ENCODE measurements at places on chromosomes 12 and 14. TPM values are rescaled to one million over a fixed set of nuclear protein-coding genes. Genes with fewer than 3 reads are reported as not detected.

DNA sequence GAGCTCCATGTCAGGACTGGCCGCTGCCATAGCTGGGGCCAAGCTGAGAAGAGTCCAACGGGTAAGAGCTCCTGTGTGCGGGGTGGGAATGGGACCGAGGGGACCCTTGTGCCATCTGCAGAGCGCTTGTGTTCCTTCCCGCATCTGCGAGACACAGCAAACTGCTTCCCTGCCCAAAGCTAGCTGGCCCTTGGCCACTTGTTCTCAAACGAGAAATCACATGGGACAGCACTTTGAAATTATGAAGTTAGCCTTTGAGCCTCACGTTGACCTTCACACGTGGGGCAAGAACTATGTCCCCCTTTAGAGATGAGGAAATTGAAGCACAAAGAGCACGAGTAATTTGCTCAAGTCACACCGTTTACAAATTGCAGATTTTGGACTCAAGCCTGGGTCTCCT is 30.8 kb downstream of the DEGS2 start:
- no peak for DNase-seq

DNA sequence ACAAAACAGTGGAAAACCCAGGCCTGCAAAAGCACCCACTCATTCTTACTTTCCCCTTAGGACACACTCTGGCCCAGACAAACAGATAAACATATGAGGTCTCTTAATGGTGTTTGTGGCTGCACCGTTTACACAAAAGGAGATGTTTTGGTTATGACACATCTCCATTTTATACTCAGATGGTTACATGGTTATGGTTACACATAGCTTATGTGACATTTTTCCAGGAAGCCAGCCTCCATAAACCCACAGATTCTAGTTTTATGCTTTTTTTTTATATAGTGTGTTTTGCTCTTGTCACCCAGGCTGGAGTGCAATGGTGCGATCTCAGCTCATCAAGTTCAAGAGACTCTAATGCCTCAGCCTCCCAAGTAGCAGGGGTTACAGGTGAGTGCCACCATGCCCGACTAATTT is 3.5 kb upstream of the KLRD1 start:
- no peak for DNase-seq

DNA sequence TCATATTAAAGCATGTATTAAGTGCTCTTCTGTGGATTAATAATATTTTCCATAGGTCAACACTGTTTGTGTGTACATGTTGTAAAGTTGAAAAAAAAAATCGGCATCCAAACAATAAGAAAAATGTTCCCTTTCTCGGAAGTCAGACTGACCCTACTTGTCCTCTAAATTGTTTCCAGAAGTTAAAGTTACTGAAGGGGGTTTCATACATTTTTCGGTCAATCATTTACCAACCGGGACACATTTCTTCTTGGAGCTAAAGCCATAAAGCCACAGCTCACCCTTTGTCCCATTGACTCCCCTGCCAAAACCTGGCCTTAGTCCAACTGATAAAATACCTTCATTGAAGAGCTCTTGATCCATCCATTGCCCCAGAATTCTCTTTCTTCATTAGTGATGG is 230.0 kb downstream of the ANO2 start:
- DNase-seq: no peak

HHIPL1 gene
- polyA plus RNA-seq: 1.3 TPM

SNAPC1 gene
- 14.9 TPM for polyA plus RNA-seq

RGS6 gene
- polyA plus RNA-seq: 1.4 TPM

LALBA gene
- not detected for polyA plus RNA-seq

Measured in right renal cortex interstitium (tissue), 3 donors.